Esophagus squamous epithelium (tissue), 5 donors: ENCODE measurements at places on chromosomes 4 and X.
A peak's percentile ranks its signal among the peaks of the same experiment; 100 is the strongest.

DNA sequence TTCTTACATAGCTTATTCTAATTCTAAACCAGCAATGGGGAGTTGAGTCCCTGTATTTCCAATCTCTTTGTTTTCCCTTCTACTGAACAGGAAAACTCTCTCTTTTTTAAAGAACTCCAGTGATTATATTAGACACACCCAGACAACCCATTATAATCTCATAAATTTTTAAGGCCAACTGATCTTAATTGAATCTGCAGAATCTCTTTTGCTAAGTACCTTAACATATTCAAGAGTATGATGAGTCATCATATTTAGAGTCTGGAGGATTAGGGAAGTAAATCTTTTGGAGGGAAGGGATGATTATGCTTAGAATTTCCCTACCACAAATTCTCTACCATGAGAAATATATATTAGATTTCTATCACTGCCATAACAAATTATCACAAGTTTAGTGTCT, 705.1 kb downstream of the CENPC start:
- no peak for DNase-seq
- H3K27ac ChIP-seq = no peak overlapping the region
- H3K4me1 ChIP-seq = no peaks in the 10 kb centered on the region
- H3K4me3 ChIP-seq = no peak overlapping the region
- no peaks in the 10 kb centered on the region for H3K27me3 ChIP-seq

DNA sequence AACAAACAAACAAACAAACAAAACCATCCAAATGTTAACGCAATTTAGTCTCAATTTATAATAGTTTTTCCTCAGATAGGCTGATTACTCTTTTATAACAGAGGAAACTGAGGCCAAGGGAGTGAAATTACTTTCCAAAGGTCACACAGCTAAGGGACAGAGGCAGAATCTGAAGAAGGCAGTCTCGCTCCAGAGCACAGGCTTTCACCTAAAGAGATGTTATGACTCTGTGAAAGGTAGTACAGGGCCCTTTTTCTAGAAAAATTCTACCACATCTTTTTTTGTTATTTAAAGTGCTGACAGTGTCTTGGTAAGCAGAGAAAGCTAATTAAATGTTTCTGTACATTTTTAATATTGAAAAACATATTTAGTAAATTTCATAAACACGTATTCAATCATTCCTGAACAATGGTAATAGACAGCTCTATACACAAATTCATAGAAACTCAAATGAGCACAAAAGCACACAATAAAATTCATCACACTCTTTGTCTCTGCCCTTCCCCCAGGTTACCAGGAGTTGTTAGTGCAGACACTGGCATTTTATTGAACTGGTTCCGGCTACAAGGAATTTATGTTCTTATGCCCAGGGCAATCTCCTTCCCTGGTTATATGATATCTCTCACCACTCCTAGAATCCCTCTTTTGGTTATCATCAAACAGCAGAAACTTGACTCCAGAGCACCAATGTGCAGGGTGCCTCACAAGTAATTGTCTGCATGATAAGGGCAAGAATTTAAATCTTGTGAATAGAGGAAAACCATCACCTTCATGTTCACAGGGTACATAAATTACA, 7.7 kb upstream of the APBB2 start:
- no peak overlapping the region for H3K27ac ChIP-seq
- no peaks in the 10 kb centered on the region for H3K36me3 ChIP-seq
- H3K4me3 ChIP-seq = no peak overlapping the region
- H3K4me1 ChIP-seq = no peaks in the 10 kb centered on the region
- H3K27me3 ChIP-seq = peaks cover 7% of the 10 kb centered on the region

DNA sequence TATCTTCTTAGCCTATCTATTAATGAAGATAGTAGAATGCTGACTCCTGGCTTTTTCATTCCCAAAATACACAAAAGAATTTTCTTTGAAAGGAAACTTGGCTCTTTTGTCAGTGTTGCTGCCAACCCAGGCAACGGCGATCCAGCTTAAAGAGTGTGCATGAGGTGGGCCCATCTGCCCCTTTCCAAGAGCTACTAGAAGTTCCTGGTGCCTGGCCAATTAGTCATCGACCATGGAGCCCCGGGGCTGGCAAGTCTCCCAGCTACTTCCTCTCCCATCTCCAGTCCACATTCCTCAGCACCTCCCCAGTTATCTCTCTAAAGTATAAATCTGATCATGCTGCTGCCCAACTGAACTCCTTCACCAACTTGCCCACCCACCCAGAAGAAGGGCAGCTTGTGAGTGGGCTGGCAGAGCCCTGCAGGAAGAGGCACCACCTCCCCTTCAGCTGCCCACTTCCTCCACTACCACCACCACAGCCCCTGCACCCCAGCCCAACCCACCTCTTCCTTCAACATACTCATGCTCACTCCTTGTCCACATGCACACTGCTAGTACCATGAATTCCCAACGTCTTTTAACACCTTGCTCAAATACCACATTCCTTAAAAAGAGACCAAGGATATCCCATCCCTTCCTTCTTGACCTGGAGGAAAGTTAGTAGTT, 158.2 kb upstream of the MAP3K15 start:
- no peaks in the 10 kb centered on the region for H3K36me3 ChIP-seq
- H3K27me3 ChIP-seq = no peaks in the 10 kb centered on the region
- H3K4me1 ChIP-seq = peaks cover 4% of the 10 kb centered on the region
- DNase-seq = no peak
- H3K27ac ChIP-seq = no peak overlapping the region

- no peaks in the 10 kb centered on the region for H3K36me3 ChIP-seq
- H3K4me1 ChIP-seq = peaks cover 10% of the 10 kb centered on the region
- no peak overlapping the region for H3K27ac ChIP-seq
- no peak overlapping the region for H3K4me3 ChIP-seq
- DNase-seq = no peak
Measured at GRCh38 chr4:186205156-186205555, 13.8 kb downstream of the CYP4V2 start.

GRCh38 chr4:89056292-89056952, 563 bp downstream of the FAM13A start:
- no peaks in the 10 kb centered on the region for H3K36me3 ChIP-seq
- H3K4me3 ChIP-seq = peak overlapping the region; percentile 47
- no peaks in the 10 kb centered on the region for H3K27me3 ChIP-seq
- no peak for DNase-seq
- peak overlapping the region; percentile 43 for H3K27ac ChIP-seq

- H3K27ac ChIP-seq = no peak overlapping the region
- DNase-seq = no peak
- H3K36me3 ChIP-seq = no peaks in the 10 kb centered on the region
- H3K4me1 ChIP-seq = no peaks in the 10 kb centered on the region
Measured at GRCh38 chrX:134364711-134365110, 95.3 kb upstream of the HPRT1 start.

GRCh38 chr4:27574743-27575142, 714.1 kb downstream of the STIM2 start:
- H3K27me3 ChIP-seq = no peaks in the 10 kb centered on the region
- no peaks in the 10 kb centered on the region for H3K4me1 ChIP-seq
- no peak overlapping the region for H3K27ac ChIP-seq
- H3K4me3 ChIP-seq = no peak overlapping the region

- no peak for DNase-seq
- peaks cover 23% of the 10 kb centered on the region for H3K4me1 ChIP-seq
- no peaks in the 10 kb centered on the region for H3K36me3 ChIP-seq
- H3K27ac ChIP-seq = no peak overlapping the region
- peaks cover 17% of the 10 kb centered on the region for H3K27me3 ChIP-seq
- no peak overlapping the region for H3K4me3 ChIP-seq
Measured at GRCh38 chr4:183347566-183347965, 25.3 kb upstream of the CLDN24 start.

- H3K4me3 ChIP-seq = no peak overlapping the region
- DNase-seq = no peak
- H3K36me3 ChIP-seq = no peaks in the 10 kb centered on the region
- H3K27me3 ChIP-seq = no peaks in the 10 kb centered on the region
- H3K4me1 ChIP-seq = peaks cover 6% of the 10 kb centered on the region
Measured at GRCh38 chr4:121709766-121710405, 13.1 kb upstream of the ANXA5 start.

DNA sequence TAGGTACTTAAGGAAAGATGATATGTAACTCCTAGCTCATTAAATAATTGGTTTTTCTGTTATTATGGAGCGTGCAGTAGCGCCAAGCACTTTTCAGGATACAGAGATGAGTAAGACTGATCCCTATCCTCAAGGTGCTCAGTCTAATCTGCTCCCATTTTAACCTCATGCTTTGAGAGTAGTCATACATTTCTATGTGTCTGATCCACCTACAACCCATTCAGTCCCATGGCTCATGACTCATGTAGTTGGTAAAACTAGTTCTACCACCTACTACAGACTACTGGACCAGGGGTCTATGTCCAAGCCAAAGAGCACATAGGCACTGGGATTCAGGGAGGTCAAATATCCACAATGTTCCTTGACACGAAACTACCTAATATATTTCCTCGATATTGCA, 60.8 kb downstream of the TMEM154 start:
- H3K4me1 ChIP-seq = no peaks in the 10 kb centered on the region
- H3K36me3 ChIP-seq = no peaks in the 10 kb centered on the region
- no peak for DNase-seq
- no peak overlapping the region for H3K27ac ChIP-seq
- H3K27me3 ChIP-seq = no peaks in the 10 kb centered on the region

DNA sequence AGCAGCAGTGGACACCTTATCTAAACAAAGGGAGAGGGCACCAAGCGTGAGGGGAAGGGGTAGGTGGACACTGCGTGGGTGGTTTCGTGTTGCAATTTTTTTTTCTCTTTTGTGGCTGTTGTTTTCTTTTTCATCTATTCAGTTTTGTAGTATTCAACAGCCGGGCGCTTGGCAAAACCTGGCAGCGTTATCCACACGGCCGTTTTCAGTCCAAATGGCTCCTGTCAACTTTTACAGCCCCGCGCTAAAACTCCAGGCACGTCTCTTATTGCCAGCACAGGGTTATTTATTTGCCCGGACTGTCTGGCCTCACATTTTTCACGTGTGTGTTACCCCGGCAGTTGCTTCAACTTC, 192.2 kb downstream of the BCOR start:
- no peak for DNase-seq
- no peaks in the 10 kb centered on the region for H3K36me3 ChIP-seq
- H3K4me3 ChIP-seq = no peak overlapping the region
- no peaks in the 10 kb centered on the region for H3K27me3 ChIP-seq
- H3K27ac ChIP-seq = no peak overlapping the region

GRCh38 chr4:4991541-4992099, 27.6 kb downstream of the CYTL1 start:
- peak overlapping the region; percentile 90 for H3K27ac ChIP-seq
- H3K4me3 ChIP-seq = no peak overlapping the region
- no peaks in the 10 kb centered on the region for H3K36me3 ChIP-seq
- DNase-seq = no peak

DNA sequence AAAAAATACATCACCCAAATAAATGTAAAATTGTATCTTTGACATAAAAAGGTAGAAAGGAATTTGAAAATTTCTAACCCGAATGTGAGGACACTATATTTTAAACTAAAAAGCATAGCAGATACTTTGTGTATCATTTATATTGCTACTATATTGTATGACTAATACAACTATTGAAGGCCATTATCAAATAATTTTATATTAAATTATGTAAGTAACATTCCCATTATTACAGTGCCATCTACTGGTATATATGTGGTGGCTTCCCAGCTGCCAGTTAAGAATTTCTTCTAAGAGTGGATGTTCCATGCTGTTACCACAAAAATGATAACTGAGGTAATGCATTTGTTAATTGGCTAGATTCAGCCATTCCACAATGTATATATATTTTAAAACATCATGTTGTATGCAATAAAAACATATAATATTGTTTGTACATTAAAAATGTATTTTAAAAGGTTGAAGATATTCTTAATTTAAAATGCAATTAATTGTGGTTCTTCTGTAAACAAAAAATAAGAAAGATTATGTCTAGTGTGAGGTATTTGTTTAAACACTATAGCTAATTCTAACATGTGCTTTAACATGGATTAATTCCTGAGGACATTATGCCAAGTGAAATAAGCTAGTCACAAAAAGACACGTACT, 65.3 kb downstream of the EGF start:
- no peak overlapping the region for H3K27ac ChIP-seq
- H3K36me3 ChIP-seq = no peaks in the 10 kb centered on the region
- no peak overlapping the region for H3K4me3 ChIP-seq

- no peaks in the 10 kb centered on the region for H3K4me1 ChIP-seq
- H3K27me3 ChIP-seq = no peaks in the 10 kb centered on the region
- H3K4me3 ChIP-seq = no peak overlapping the region
- no peak overlapping the region for H3K27ac ChIP-seq
Measured at GRCh38 chr4:56844802-56845580, 23.5 kb upstream of the SPINK2 start.

- H3K27me3 ChIP-seq = no peaks in the 10 kb centered on the region
- no peak for DNase-seq
- H3K4me3 ChIP-seq = no peak overlapping the region
- H3K27ac ChIP-seq = no peak overlapping the region
Measured at GRCh38 chr4:40070387-40070786, 13.7 kb downstream of the N4BP2 start.

- no peaks in the 10 kb centered on the region for H3K4me1 ChIP-seq
- DNase-seq = no peak
- H3K27me3 ChIP-seq = no peaks in the 10 kb centered on the region
Measured at GRCh38 chr4:105352826-105353225, 121.0 kb downstream of the PPA2 start.

- no peaks in the 10 kb centered on the region for H3K36me3 ChIP-seq
- H3K27me3 ChIP-seq = no peaks in the 10 kb centered on the region
- no peak for DNase-seq
- H3K27ac ChIP-seq = no peak overlapping the region
- H3K4me1 ChIP-seq = no peaks in the 10 kb centered on the region
- H3K4me3 ChIP-seq = no peak overlapping the region
Measured at GRCh38 chr4:179352221-179352620, 1910.0 kb upstream of the AGA start.

- no peak for DNase-seq
- no peaks in the 10 kb centered on the region for H3K27me3 ChIP-seq
- no peaks in the 10 kb centered on the region for H3K36me3 ChIP-seq
- H3K4me3 ChIP-seq = no peak overlapping the region
- H3K27ac ChIP-seq = no peak overlapping the region
Measured at GRCh38 chr4:83171436-83172039, 57.0 kb upstream of the PLAC8 start.

DNA sequence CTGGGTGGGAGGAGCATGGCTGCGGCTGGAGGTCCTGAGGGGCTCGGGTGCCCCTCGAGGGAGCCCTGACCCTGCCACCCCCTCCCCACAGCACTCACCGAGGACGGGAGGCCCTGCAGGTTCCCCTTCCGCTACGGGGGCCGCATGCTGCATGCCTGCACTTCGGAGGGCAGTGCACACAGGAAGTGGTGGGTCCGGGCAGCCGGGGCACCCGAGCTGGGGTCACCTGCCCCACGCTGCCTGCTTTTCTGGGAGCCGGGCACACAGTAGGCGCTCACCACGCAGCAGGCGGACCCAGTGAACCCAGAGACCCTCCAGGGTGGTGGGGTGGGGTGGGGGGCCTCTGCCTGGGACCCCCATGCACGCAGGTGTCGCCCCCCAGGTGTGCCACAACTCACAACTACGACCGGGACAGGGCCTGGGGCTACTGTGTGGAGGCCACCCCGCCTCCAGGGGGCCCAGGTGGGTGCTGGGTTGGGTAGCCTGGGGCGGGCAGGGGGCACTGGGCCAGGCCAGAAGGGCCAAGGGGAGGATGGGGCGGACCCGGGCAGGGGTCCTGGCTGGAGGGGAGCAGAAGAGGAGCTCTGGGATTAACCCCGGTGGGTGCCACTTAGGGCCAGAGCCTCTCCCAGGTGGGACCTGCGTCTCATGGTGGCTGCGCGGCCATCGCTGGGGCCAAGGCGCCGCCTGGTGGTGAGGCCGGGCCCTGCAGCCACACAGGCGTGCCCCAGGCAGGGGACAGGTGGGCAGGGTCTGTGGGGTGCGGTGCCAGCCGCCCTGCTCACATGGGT, 1.4 kb downstream of the HGFAC start:
- no peak overlapping the region for H3K27ac ChIP-seq
- no peaks in the 10 kb centered on the region for H3K36me3 ChIP-seq
- H3K4me3 ChIP-seq = no peak overlapping the region
- DNase-seq = no peak
- no peaks in the 10 kb centered on the region for H3K27me3 ChIP-seq
